Stimulated activated CD4-positive, alpha-beta T cell treated with anti-CD3 and anti-CD28 coated beads, Interleukin-12 subunit alpha, Interleukin-12 subunit beta, amount 100 ng/mL, for 4 hours (primary cell): ENCODE measurements at places on chromosomes 5 and 9.

- no peak for DNase-seq
These were observed 124.7 kb downstream of the GALNT10 start for GRCh38 chr5:154315196-154315595.

DNA sequence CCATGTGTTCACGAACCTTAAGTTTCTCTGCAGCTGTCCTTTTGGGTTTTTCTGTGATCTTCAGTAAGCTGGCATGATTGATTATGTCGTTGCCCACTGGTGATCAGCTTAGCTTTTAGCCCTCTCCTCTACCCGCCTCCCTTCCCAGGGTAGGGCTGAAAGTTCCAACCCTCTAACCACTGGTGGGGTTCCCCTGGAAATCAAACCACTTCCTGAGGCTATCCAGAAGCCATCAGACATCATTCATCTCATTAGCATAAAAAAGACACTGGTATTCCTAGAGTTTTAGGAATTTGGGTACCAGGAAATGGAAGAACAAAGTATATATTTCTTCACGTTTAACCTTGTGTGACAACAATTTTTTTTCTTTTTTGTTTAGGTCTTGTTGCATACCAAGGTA is 29.8 kb downstream of the SPIN1 start:
- no peak for DNase-seq

DNA sequence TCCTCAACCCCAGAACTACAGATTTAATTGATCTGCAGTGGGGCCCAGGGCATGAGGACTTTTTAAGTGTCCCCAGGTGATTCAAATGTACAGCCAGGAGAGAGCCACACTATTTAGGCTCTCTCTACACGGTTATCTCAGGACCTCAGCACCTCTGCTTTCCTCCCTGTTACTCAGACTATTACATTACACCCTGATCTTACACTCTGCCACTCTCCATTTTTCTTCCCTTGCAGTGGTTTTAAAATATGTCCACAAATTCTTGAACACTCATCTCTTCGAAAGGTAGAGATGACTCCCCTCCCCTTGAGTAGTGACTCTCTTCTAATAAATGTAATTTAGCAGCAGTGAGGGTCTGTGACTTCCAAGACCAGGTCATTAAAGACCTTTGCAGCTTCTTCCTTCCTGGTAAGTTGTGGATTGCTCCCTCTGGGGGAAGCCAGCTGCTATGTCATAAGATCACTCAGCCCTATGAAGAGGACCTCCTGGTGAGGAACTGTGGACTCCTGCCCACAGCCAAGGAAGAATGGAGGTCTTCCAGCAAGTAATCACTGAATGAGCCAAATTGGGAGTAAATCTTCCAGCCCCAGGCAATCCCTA is 87.5 kb upstream of the SSBP2 start:
- no peak for DNase-seq

DNA sequence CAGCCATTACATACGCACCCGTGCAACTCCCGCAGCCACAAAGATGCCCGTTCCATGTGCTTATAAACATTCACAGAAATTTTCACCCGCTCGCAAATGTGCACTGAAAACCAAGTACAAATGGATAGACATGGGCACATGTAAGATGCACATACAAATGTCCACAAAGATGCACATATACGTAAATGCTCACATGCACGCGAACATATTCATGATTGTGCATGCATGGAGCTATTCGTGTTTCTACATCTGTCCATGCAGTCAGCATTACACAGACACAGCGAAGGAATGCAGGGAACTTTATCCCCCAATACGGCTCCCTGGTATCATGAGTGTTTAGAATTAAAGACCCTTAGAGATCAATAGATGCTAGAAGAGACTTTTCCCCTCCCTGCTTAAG is 58.4 kb downstream of the C9orf50 start:
- no peak for DNase-seq

DNA sequence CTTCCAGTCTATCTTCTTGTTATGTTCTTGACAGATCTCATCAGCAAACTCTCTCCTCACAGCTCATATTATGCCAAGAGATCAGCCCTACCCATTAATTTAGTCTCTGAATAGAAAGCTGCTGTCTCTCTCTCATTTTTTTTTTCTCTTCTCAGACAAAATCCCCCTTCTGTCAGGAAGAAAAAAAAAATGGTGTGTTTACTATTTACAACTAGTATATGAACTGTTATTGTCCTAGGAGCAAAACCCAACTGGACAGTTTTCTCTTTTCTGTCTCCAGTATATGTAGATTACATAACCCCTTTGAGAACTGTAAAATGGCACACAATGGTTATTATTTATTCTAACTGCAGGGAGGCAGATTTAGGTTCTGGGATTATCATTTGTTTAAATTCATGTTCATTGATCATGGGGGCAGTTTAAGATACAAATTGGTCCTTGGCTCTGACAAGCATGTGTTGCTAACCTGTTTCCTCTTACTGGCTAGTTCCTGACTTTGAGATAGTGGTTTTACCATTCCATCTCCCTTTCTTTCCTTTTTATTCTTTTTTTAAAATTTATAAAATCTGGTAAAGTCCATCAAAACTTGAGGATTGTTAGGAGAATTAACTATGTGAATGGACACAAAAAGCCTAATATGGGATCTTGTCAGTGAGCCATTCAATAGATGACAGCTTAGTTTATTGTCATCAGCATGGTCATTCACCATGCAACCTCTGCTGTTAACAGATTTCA is 210.0 kb upstream of the PAPPA start:
- DNase-seq = no peak

DNA sequence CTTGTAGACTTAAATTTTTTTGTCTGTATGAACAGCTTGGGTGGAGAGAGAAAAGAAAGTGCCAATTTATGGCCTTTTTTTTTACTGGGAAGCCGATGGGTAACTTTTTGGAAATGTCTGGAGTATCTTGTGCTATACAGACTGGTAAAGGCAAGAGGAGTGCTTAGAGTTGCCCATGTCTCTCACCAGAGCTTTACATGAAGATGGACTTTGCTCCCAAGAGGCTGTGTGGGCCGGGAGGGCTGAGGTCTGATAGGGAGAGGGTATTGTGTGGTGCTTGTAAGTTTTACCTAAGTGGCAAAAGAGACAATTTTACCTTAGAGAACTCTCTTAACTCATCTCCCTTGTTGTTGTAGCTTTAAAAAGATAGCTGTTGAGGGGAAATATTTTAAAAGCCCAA is 203.2 kb downstream of the SEMA6A start:
- DNase-seq = no peak

- DNase-seq = no peak
These were observed 278.5 kb downstream of the CCDC171 start for GRCh38 chr9:15831384-15831783.

DNA sequence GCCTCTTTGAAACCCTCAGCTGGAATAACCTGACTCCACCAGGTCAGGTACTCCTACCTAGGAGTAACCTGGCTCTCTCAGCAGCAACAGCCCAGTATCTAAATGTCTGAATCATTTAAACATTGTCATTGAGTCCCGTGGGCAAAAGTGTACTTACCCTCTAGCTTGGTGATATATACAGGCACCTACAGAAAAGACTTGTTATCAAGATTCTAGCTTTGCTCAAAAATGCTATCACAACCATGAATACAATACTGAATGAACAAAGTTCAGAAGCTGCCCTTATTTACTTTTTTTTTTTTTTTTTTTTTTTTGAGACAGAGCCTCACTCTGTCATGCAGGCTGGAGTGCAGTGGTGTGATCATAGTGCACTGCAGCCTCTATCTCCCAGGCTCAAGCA is 268.2 kb downstream of the ZNF608 start:
- DNase-seq = no peak

- DNase-seq = no peak
These were observed 79.7 kb upstream of the OSMR start for GRCh38 chr5:38766151-38766550.

DNA sequence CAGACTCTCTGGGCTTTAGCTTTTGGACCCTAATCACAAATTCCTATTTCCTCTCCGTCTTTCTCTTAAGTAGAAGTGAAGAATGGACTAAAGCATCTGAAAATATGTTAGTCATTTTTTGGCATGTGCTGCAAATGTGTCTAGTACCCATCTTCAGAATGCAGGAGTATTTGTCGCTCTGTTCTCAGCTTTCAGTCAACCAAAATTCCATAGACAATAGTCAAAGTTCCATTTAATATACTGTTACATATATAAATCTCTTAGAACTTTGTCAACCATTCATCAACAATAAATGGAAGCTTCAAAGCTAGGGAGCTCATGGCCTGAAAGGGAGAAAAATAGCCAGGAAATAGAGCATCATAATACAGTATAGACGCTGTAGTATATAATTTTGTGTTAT is 509.4 kb downstream of the BNC2 start:
- DNase-seq = no peak

- DNase-seq = no peak
These were observed 24.7 kb downstream of the KLF9 start for GRCh38 chr9:70389621-70390266.

DNA sequence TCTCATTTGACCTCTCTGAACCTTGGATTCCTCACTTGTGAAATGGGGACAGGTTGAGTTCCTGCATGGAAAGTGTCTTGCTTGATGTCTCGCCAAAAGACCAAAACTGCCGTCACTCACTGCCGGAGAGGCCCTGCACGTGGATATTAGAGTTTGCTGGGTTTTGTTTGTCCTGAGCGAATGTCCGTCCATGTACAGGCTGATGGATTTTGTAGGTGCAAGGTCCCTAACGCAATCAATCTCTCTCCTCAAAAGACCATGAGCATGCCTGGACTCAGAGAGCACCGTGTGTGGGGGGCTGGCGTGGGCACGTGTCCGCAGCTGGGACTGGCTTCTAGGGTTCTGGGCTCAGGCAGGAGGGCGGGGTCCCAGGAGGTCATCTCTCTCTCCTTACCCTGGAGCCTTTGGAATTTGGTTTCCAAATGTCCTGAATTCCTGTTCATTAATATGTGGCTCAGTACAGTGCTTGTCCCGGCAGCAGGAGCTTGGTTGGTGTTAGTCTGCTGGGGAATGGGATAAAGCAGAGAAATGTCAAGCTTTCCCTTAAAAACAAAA is 146.0 kb upstream of the IER5L start:
- DNase-seq = no peak

DNA sequence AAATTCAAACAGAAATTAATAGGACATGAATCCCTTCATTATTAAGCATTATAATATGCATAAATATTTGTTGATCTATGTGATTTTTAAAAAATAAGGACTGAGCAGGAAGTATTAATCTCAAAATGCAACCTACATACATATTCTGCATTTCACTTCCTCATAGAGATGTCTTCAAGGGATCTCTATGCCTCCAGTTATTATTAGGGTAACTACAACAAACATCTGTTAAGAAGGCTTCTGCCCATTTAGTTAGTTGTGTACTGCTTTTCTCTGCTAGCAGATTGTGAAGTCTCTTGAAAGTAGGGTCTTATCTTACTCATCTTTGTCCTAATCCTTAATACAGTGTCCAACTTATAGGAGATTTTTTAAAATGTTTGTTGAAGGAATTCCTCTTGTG is 414.1 kb downstream of the ACTL7B start:
- DNase-seq = no peak

GRCh38 chr9:5364294-5365024 is 24.8 kb upstream of the RLN1 start:
- no peak for DNase-seq

GRCh38 chr9:128245421-128246151 is 30.2 kb downstream of the GOLGA2 start:
- no peak for DNase-seq

DNA sequence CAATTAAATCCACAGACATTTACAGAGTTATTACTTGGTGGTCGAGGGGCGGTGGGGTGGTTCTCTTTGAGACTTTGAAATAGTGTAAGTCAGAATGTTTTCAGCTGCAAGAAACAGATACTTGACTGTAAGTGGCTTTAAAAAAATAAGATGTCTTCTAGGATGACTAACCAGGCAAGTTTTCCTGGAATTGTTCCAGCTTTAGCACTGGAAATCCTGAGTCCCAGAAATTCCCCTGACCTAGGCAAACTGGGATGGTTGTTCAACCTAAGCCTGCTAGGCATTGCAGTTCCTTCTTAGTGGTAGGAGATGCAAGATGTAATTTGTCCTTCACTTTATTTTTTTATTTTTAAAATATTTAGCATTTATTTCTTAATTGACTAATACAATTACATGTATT is 169.5 kb upstream of the POC5 start:
- DNase-seq = no peak
